ENCODE measurements at places on chromosomes 4 and X.

GRCh38 chr4:68256284-68256683, 10.8 kb upstream of the TMPRSS11B start:
- DNase-seq, result no peak

DNA sequence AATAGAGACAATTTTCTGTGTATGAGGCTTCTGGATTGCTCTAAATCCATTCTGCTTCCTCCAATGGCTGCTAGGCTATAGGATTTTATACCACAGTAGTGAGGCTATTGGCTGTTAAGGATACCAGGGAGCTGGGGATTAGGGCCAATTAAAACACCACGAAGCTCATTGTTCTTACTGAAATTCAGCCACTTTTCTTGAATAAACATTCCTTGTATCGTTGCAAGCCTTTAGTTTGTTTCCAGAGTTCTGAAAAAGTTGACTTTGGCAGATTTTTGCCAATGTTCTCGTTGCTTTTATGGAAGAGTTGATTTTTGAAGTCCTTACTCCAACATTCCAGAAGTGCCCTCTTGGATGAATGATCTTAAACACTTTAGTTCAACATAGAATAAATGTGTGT, 238.4 kb upstream of the TEX13A start:
- DNase-seq, result no peak

GRCh38 chrX:134658760-134659023, 421 bp upstream of the PLAC1 start:
- no peak for DNase-seq

DNA sequence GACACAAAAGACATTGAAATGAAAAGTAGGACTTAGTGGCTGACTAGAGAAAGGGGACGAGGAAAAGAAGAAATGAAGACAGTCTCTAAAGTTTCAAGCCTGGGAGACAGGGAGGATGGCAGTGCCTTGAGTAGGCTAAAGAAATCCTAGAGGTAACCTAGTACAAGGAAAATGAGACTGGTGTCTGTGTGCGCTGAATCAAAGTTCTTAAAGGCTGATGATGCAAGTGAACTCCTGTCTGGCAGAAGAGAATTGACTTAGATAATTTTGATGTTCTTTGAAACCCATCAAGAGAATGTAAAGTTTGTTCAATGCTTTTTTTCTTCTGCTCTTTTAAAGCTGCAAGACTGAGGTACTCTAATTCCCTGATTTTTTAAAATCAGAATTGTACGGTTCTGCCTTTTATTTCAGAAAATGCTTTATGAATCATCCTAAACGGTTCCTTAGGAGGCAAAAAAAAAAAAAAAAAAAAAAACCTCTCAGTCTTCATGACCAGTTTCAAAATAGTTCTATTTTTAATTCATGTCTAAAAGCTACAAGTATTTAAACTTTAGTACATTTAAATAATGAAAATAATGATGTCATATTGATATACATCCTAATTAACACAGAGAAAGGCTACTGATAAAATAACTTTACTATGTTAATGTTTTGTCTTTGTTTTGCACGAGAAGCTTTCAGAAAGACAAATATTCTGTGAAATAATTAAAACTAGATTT, 189.8 kb downstream of the PPP3CA start:
- DNase-seq, result no peak

- no peak for DNase-seq
Measured at GRCh38 chr4:5793514-5793913, 82.5 kb downstream of the EVC start.
